SK-N-DZ (cell line): ENCODE measurements at places on chromosomes 7 and 10.
A peak's percentile ranks its signal among the peaks of the same experiment; 100 is the strongest.

- DNase-seq = no peak
These were observed 373.4 kb upstream of the PCDH15 start for GRCh38 chr10:55174419-55174818.

GRCh38 chr10:102620591-102621442 is 23.5 kb upstream of the TRIM8 start:
- DNase-seq = peak; percentile 50

- no peak for DNase-seq
These were observed 534.6 kb upstream of the PHF14 start for GRCh38 chr7:10439027-10439426.

- DNase-seq = peak; percentile 49
These were observed 324.6 kb downstream of the ATRNL1 start for GRCh38 chr10:115417585-115418265.

DNA sequence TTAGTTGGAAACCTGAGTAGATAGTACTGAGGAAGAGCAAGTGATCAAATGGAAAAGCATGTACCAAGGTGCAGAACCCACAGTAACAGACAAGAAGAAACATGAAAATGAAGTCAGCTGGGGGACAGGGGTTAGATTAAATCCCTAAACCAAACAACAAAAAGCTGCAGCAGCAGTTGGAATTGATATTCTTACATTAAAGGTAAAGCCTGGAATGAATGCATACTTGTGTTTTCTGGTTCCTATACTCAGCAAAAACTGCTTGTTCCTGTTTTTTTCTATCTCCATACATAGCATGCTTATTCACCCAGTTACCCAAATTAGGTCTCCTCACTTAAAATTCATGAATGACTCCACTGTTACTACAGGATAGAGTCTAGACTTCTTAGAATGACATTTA is 92.4 kb downstream of the TPST1 start:
- DNase-seq = no peak

GRCh38 chr10:85008488-85009184 is 680.2 kb downstream of the CCSER2 start:
- no peak for DNase-seq

GRCh38 chr7:63900394-63901203 is 98.0 kb upstream of the ZNF722 start:
- DNase-seq = peak; percentile 98

GRCh38 chr7:111992601-111993000 is 213.6 kb downstream of the DOCK4 start:
- no peak for DNase-seq

- no peak for DNase-seq
These were observed 372.7 kb upstream of the CDC14C start for GRCh38 chr7:48551652-48552051.

- DNase-seq = no peak
These were observed 5.4 kb downstream of the ZC3HAV1 start for GRCh38 chr7:139104091-139104450.

DNA sequence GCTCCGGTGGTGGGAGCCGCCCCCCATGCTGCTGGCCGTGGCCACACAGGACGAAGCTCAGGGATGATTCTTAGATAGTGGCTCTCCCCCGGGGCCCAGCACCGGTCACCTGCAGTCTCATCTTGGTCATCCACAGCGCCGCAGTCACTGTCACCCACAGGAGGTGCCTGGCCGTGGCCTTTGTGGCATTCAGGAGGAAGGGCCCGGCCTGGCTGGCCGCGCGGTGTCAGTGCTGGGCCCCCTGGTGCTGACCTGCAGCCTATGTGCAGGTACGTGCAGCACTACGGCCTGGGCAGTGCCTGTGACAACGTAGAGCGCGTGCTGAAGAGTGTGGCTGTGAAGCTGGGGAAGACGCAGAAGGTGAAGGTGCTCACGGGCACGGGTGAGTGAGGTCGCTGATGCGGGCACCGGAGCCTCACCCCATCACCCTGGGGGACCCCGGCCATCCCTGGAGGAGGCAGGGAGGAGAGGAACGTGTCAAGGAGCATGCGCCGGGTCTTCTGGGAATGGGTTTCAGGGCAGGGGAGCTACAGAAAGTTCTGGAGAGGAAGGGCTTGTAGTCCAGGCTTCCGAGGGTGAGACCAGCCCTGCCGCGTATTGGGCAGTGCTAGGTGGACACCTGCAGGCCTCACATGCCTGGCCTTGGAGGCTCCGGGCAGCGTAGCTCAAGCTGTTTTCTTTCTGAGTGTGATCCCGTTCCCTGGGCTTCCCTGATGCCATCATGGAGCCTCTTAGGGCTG is 5.0 kb downstream of the SPRN start:
- no peak for DNase-seq

GRCh38 chr10:129553928-129554327 is 86.9 kb downstream of the MGMT start:
- DNase-seq = no peak
